ENCODE measurements at places on chromosomes 1 and 21.

GRCh38 chr1:39590546-39590945, 14.0 kb upstream of the PABPC4 start:
- DNase-seq: peak; percentile 53

GRCh38 chr1:183033205-183033604, 10.0 kb downstream of the LAMC1 start:
- no peak for DNase-seq

DNA sequence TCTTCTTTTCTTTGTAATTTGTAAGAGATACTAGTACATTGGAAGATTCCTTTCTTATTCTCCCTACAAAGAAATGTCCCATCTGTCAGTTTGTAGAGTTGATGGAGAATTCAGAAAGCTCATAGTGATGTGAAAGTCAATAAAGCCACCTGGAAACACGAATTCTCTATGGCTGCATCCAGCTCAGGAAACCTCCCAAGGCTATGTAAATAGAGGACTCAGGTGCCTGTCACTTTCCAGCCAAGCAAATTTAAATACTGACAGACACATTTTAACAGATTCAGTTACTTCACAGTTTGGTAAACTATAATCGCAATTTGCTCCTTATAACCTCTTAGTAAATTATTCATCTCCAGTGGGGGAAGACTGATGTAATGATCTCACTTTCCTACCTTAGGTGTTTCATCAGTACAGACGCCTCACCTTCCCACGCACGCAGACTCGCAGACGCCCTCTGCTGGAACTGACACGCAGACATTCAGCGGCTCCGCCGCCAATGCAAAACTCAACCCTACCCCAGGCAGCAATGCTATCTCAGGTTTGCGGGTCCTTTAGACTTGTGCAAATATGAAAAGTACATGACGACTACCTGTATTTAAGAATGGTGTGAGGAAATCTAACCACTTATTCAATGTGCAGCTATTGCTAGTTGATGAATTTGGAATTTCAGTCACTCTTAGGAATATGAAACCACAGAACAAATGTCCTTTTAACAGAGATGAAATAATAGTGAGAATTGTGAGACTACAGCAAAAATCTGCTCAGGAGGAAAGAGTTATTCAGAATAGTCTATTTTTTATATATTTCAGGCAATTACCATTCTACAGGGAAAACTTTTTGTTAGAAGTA, 60.6 kb downstream of the PTPRC start:
- DNase-seq: peak; percentile 22

GRCh38 chr1:185477638-185478580, 160.9 kb upstream of the IVNS1ABP start:
- DNase-seq: no peak

DNA sequence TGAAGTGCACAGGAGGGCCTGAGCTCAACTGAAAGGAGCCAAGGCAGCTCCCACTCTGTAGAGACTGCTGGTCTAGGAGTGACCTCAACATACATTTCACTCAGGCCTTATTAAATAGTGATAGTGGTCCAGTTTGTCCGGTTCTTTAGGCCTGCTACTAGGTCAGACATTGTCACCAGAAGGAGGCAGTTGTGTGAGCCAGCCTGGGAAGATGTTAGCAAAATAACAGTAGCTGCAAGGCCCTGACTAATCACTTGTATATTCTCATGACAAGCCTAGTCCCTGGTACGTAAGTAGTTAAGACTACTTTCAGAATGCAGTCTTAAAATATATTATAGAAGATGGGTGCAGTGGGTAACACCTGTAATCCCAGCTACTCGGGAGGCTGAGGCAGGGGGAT, 264.0 kb upstream of the CAMK1G start:
- DNase-seq: peak; percentile 72

- no peak for DNase-seq
These were observed 66.1 kb downstream of the FASLG start for GRCh38 chr1:172724765-172725613.

GRCh38 chr21:36282568-36283230, 37.3 kb upstream of the MORC3 start:
- peak; percentile 67 for DNase-seq

GRCh38 chr1:37741662-37742061, 23.3 kb downstream of the EPHA10 start:
- no peak for DNase-seq

DNA sequence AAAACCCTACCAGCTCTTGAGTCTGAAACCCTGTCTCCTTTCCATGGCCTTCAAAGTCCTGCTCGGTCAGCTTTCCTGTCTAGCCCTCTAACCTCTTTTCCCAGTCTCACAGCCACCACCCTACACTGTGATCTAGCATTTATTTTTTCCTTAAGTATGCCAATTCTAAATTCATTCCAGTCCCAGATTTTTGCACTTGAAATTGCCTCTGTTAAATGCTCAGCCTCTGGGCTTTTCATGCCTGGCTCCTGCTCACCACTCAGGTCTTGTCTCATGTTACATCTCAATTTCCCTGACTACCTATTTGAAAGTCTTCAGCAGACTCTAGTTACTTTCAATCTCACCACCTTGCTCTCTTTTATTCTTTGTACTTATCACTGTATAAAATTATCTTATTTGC, 176.2 kb downstream of the ADGRL4 start:
- no peak for DNase-seq

GRCh38 chr1:45442272-45442671, 48.7 kb downstream of the TESK2 start:
- DNase-seq: peak; percentile 67

GRCh38 chr1:184028854-184029623, 8.5 kb downstream of the COLGALT2 start:
- DNase-seq: no peak

DNA sequence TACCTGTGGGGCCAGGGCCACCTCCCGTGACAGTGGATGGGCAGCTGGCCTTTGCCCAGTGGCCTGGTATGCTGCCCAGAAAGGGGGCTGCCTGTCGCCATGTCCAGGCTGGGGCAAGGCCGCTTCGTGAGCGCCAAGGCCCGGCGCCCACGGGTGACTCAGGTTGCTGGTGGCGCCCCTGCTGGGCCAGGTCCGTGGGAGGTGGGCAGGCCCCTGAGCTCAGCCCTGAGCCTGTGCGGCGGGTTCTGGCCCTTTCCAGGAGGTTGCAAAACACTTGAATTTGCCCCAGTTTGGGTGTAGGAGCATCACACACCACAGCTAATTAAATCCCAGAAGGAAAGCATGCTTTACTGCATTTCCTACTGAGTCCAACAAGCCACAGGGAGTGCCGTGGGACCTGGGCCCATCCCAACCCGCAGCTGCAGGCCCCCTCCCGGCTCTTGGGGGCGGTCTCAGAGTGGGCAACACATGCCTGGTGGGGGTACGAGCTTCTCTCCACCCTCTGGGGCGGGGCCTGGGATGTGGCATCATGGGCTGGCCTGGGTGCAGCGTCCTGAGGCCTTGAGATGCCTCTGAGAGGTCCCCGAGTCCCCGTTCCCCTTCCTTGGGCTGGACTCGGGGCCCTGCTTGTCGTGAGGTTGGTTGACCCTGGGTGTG, 159.8 kb downstream of the PEX14 start:
- DNase-seq: no peak

DNA sequence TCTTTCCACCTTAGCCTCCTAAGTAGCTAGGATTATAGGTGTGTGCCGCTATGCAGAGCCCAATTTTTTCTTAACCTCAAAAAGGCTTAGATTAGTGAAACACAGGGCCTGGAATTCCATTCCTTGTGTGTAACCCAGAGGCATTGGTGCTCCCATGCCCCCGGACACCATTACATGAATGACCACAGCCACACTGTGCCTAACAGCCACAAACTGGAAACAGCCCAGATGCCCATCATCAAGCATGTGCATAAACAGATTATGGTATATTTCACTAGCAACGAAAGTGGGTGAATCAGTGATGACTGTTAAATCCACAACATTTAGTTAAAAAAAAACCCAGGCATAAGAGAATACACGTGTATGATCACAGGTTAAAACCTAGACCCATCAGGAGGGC, 24.4 kb downstream of the ADAM30 start:
- DNase-seq: peak; percentile 23

- no peak for DNase-seq
These were observed 41.4 kb downstream of the RNF187 start for GRCh38 chr1:228528612-228529011.

GRCh38 chr1:56215086-56215485, 364.3 kb downstream of the PLPP3 start:
- no peak for DNase-seq

GRCh38 chr1:53644496-53644895, 94.5 kb downstream of the GLIS1 start:
- DNase-seq: no peak

GRCh38 chr1:172085317-172085716, 244.0 kb downstream of the DNM3 start:
- no peak for DNase-seq

GRCh38 chr1:220682901-220683576, 7.1 kb upstream of the C1orf115 start:
- no peak for DNase-seq

DNA sequence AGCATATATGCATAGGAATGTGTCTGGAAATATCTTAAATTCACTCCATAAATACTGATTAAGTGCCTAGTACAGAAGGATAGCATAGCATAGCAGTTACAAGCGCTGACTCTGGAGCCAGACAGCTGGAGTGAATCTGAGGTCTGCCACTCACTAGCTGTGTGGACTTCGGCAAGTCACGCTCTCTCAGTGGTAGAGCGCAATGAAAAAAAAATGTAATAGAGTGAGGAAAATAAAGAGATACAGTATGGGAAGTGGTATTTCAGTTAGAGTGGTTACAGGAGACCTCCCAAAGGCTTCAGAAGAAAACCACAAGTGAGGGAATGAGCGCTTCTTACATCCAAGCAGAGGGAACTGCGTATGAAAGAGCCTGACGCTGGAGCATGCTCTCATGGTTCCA, 338.9 kb upstream of the PRMT6 start:
- DNase-seq: no peak

GRCh38 chr1:83776913-83777757, 221.8 kb downstream of the TTLL7 start:
- no peak for DNase-seq

GRCh38 chr1:233668146-233668724, 54.3 kb downstream of the KCNK1 start:
- DNase-seq: no peak

DNA sequence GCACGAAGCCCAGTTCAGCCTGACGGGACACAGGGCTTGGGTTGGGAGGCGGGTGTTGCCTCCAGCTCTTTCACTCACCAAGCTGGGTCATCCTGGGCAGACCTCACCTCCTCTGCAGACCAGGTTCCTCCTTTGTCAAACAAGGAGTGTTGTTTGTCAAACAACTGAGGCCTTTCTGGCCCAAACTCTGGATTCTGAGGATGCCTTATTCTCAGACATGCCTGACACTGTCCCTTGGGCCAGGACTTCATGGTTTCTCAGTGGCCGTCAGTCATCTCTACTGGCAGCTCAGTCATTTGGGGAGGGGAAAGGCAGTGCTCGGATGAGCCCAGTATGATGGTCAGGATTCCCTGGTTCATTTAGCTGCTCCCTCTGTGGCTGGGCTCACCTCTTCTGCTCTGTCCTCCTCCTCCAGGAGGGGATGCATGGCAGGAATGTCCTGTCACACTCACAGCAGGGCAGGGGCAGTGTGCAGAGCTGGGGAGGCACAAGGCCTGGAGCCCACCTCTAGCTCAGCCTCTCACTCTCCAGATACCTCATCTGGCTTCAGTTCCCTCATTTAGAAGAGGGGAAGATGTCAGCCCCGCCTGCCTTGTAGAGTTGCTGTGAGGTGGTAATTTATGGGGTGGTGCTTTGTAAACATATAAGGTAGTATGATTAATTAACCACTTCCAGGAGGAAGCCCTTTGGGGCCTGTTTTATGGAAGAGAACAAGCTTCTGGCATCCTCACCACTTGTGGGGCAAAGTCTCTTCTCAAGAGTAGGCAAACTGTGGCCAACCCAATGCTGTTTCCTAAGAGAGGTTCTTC, 20.6 kb downstream of the SLC2A1 start:
- peak; percentile 17 for DNase-seq

- no peak for DNase-seq
These were observed 235.2 kb upstream of the IRF2BP2 start for GRCh38 chr1:234845097-234845660.

GRCh38 chr21:45546636-45547544, 4.7 kb upstream of the SLC19A1 start:
- DNase-seq: no peak

DNA sequence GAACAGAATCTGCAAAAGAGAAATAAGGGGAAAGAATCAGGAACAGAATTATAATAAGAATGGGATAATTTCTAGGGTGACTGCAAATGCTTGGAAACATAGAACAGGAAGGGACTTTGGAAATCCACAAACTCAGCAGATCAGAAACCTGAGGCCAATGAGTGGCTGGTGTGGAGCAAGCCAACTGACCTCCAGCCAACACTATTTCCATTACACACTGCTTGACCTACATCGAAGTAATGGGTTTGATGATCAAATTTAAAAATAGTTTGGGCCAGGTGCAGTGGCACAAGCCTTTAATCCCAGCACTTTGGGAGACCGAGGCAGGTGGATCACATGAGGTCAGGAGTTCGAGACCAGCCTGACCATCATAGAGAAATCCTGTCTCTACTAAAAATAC, 284.9 kb downstream of the GRIK1 start:
- DNase-seq: no peak

GRCh38 chr1:212256369-212256768, 28.8 kb upstream of the PPP2R5A start:
- DNase-seq: no peak

DNA sequence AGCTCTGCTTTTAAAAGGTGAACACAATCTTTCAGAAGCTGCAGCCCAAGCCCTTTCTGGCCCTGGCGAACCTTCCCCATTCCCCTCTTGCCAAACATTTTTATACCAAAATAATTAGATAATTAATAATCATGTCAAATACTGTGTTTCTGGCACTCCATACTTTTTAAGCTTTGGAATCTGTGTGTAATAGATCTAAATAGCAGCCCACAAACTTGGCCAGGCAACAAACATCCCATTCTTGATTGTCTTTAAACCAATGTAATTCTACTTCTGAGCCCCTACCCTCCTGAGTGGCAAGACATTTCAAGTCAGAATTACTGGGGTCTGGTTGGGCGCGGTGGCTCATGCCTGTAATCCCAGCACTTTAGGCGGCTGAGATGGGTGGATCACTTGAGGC, 137.7 kb downstream of the NAV1 start:
- no peak for DNase-seq

Data from HCEC 1CT (cell line).